ENCODE measurements at places on chromosomes 6 and 20.

DNA sequence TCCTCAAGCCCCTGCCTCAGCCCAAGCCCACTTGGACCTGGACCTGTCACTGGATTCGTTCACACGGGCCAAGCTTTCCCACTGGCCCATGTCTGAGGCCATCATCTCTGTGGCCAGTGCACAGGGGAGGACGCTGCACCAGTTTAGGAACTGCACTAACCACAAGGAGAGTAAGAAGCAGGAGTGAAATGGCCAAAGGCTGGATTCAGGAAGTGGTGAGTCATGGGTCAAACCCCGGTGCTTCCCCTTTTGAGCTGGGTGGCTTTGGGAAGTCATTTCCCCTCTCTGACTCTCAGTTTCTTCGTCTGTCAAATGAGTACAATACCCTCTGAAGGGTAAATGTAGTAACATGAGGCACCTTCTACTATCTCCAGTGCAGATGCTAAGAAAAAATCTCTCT is 87.9 kb downstream of the CD40 start:
- no peak for DNase-seq

DNA sequence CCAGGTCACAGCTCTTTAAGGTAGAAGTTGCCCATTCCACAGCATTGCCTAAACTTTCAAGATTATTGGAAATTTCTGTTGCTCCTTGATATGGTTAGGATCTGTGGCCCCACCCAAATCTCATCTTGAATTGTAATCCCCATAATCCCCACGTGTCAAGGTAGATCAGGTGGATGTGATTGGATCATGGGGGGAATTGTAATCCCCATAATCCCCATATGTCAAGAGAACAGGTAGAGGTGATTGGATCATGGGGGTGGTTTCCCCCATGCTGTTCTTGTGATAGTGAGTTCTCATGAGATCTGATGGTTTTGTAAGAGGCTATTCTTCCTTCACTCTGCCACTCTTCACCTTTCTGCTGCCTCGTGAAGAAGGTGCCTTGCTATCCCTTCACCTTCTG is 327.4 kb upstream of the MAP3K7 start:
- no peak for DNase-seq

DNA sequence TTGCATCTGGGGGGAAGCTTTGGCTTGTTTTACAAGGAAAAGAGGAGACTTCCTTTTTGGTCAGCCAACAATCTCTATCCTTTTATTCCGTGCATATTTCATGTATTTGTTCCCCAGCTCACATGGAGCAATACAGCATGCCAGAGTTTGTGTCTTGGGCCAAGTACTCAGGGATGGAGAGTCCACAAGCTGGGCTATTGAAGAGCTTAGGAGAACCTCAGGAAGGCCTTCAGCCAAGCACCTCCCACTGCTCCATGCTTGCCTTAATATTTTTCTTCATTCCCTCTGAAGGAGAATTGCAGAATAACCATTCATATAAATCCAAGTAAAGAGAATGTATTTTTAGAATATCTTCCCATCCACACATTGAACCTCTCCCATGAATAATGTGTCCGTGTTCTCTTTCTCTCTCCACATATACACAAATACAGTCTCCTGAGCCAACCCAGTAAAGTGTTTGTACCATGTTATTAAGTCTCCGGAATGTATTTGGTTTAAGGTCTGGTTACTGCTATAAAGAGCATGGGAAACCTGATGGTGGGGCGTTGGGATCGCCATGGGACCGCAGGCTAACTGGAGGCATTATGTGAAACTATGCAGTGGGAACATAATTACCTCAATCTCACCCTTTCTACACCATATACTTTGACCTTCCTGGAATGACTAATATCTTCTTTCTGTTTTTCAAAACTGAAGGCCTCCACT is 3.0 kb downstream of the LAMA4 start:
- DNase-seq: no peak

DNA sequence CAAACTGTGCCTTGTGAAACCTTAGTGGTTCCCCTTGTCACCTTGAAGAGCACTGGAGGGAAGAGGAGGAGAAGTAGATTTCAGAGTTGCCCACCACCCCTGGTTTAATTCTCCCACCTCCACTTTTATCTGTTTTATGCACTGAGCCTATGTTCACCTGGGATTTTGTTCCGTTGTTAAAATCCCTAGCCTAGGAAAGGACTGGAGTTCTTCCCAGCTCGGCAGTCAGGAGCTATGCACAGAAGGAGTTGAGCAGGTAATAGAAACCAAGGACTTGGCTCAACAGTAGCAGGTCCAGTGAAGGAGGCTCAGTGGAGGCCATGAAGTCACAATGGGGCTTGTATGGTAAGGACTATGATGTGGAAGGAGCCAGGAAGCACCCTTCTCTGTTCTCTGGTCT is 290.3 kb upstream of the PRND start:
- DNase-seq: no peak

DNA sequence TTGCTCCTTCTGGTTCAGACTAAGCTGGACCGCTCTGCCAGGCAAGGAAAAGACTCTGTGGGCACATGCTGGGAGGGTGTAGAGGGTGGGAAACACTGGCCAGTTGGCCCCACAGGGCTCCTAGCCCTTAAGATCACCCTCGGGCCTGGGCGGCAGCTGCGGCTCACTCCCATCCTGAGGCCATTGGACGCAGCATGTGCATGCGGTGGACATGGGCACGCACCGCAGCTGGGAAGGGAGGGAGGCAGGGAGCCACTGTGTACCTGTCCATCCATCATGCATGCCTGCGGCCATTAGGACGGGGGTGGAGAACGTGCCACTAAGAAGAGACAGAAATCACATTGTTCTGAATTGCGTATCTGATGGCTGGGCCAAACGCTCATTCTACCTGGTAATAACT is 140.1 kb upstream of the THBS2 start:
- DNase-seq: no peak

DNA sequence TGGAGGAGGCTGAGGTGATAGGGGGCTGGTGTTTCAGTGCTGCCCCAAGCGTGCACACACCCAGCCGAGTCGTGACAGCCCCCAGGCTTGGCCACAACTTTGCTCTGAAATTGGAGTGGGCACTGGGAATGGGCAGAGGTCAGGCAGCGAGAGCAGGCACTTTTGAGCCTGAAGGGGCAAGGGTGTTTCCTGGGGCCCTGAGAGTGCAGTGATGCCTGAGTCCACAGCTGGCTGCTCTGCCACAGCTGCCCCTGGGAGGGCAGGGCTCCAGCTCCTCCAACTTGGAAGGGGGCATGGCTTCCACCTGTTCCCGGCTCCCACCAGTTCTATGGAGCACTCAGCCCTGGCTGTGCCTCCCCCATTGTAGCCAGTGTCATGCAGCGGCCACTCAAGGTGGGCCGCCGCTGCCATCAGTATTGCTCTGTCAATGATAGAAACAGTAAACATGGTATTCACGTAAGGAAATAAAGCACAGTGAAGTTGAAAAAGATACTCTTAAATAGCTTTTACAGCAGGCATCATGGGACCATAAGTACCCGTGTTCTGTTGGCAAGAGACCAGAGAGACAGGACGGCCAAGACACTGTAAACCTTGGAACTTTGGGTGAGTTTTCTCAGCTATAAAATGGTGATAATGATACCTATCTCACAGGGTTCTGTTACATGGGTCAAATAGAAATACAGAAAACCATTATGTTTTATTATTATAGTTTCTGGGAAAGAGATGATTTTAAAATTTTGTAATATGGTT is 108.9 kb downstream of the THEMIS start:
- no peak for DNase-seq

DNA sequence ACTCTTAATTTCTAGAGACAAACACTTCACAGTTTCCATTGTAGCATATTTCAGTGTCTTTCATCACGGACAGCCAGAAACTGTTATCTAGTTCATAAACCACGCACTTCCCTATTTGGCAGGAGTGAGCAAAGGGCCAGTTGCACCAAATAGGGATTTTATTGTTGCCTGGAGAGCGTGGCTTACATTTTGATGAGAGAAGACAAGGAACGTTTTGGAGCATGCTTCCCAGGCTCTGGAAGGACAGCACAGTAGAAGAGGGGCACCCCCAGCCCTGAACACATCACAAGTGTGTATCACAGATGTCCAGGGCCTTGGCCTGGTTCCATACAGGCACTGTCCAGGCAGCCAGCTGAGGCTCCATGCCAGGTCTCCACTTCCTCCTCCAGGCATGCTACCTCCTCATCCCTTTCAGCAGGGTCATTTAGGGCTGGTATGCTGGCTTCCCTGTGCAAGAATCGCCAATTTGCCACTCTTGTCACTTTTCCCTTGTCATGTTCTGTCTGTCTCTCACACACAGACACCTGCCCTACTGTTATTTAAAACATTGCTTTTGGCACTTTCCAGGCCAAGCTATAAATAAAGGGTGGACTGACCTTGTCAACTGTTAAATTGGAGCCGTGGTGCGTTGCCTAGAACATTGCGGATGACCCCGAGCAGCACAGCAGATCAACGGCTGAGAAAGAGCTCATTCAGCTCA is 235.0 kb upstream of the GMDS start:
- peak; percentile 35 for DNase-seq

DNA sequence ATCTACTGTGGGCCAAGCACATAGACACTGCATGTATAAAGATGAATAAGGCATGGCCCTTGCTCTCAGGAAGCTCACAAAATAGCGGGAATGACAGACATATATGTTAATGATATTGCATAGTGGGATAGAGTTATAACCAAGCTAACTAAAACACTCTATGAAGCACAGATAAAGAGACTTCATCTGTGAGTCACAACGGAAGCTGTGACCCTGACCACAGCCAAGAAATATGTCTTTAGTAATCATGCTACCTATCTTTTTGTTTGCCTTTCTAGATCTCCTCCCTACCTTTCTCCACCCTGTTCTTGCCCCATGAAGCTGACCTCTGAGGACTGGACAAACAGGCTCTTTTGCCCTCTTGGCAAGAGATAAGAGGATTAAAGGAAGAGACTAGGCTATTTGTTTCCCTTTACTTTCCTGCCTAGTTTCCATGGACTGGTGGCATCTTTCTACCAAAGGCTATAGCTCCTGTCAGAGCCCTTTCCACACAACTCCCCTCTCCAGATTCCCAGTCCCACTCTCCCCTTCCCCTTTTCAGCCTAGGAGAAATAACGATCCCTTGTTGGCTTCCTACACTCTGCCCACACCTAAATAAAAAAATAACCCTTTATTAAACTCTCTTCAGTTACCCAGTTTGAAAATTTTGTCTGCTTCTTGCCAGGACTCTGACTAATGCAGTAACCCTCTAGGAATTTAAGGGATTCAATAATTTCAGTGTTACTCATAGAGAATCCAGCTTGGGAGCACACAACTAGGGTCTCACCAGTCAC is 504.9 kb upstream of the MARCKS start:
- no peak for DNase-seq

GRCh38 chr6:87351583-87351982 is 7.0 kb downstream of the C6orf163 start:
- DNase-seq: no peak

DNA sequence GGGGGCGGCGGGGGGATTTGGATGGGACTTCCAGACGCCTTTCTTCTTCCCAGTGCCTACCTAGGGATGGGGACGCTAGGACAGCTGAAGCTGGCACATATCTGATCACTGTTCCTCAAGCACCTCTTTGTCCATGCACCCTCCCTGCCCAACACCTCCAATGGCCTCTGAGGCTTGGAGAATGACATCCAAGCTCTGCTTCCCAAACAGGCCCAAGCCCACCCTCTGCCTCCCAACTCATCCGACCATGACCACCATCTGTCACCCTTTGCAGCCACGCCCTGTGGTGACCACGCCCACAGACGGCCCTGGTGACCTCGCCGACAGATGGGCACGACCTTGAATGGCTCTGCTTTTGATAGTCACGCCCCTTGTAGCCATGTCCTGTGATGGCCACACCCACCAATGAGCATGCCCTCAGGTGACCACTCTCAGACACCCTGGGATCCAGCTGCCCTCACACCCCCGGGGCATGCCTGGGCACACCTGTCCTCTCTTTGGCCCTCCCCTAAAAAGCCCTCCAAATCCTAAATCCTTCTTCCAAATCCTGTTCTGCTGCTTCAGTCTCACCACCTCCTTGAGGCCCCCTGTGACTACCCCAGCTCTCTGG is 51.0 kb downstream of the SSR1 start:
- DNase-seq: no peak

GRCh38 chr6:37727996-37728395 is 30.3 kb upstream of the MDGA1 start:
- DNase-seq: no peak

DNA sequence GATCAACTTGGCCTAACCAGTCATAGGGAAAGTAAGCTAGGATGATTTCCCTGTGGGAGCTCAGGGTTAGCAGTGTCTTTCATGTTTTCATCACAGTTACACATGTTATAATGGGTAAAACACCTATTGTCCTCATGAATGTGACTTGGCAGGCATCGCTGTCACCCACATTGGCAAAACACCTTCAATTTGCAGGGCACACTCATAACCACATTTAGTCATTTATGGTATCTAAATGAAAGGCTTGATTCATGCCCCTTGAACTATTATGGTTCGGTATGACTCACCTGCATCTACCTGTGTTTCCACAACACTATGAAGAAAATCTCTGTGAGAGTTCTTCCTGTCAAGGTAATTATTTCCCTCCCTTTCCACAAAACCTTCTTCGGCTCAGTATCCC is 49.2 kb downstream of the FRK start:
- DNase-seq: no peak

Measured in occipital lobe (tissue), 3 donors.